ENCODE measurements at places on chromosomes 3 and 15.

DNA sequence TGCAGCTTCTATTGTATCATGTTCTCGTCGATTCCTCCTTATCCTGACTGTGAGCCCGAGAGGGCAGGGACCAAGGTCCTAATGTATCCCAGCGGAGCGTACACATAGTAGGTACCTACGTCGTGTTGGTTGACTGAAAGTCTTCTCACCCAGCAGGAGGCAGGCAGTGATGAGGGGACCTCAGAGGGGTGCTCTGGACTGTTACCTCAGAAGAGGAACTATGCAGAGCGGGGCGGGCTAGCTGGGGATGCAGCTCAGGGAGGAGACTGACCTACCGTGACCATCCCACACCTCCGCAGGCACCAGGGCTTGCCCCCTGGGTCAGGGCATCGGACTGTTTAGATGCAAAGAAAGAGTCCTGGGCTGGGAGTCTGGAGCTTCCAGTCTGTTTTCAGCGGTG is 11.4 kb downstream of the CHAC1 start:
- DNase-seq: no peak

- no peak for DNase-seq
These were observed 54.8 kb upstream of the PIK3R4 start for GRCh38 chr3:130801473-130801872.

GRCh38 chr3:43180027-43180426 is 74.1 kb upstream of the POMGNT2 start:
- peak; percentile 65 for DNase-seq

DNA sequence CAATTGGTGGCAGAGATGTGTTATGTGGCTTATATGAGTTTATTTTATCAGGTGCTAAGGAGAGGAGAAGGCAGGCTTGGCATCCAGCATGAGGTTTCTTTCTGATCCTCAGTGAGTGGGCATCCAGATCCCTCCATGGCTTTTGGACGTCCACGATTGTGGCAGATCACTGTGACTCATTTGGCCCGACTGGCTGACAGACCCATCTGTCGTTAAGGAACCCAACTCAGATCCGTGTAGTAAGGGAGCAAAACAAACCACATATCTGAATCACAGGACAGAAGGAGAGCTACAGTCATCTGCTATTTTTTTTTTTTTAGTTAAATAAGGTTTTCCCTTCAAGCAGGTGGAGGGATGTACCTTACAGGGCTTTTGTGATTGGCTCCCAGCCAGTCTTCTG is 197.0 kb upstream of the KCNH8 start:
- no peak for DNase-seq

DNA sequence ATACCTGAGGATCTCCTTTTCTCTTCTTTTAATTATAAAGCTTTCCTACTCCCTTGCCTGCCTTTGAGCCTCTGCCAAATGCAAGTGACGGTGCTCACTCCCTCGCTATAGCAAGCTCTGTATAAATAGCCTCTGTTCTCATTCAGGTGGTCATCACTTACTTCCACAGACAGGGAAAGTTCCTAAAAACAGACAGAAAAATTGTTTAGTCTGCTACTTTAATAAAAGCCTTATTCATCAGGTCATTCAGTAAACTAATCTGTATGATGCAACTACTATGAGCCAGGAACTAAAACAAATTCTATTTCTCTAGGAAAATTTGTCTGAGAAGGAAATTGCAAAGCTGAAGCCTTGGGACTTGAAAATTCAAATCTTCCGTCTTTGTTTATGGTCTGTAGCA is 10.2 kb upstream of the DLG1 start:
- no peak for DNase-seq

DNA sequence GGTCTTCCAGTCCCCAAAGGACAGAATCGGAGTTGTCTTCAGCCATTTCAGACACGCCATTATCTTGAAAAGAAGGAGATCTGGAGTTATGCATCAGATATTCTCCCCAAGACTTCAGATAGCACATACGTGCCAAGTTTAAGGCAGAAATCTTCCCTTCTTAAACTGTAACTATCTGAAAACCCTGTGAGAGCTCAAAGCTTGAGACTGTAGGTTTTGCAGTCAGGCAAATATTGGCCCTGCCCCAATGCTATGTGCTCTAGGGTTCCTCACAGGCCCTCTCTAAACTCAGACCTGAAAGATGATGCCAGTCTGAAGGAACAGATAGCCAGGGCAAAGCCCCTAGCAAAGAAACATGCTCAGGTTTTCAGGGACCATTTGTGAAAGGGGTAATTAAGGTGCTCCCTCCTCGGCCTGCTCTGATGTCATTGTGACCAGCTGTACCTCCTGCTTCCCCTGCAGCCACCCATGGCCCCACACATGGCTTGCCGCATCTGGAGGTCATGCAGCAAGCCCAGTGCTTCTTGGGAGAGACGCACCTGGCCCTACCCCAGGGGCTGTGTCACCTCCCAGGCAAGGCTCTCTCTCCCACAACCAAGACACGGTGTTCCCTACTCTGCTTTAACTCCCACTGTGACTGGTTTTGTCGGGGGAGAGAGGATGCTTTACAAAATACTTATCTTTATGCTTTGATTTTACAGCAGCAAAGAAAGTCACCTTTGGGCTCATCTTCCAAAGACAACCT is 53.4 kb upstream of the POMGNT2 start:
- no peak for DNase-seq

DNA sequence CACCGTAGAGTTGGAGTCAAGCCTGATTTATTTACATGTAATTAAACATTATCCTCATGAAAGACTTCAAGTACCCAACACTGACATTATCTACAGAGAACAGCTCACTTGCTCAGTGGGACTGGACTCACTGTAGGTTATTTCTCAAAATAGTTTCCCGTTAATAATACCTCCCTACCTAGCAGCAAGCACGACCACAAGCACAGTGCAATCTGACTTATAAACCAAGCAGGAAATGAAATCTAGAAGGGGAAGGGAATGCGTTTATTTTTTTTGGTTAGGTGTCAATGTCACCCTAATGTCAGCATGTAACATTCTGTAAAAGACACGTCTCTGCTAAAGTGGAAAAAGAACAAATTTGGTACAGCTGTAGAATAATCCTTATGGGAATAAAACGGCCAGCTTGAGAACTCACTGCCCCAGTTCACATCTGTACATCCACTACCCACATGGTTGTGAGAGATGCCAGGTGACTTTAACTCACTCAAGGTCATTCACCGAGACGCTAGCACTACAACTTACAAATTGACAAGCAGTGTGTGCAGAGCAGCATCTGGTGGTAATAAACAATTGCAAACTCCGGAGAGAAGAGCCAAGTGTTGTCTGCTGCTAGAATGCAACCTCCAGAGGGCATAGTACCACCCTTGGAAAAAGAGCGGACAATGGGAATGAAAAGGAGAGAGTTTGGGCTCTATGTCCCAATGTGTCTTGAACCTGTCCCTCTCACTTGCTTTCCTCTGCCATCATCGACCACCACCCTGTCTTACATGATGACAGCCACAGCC is 242.5 kb downstream of the CADPS start:
- no peak for DNase-seq

GRCh38 chr15:74317820-74318375 is 49.5 kb downstream of the CYP11A1 start:
- no peak for DNase-seq

DNA sequence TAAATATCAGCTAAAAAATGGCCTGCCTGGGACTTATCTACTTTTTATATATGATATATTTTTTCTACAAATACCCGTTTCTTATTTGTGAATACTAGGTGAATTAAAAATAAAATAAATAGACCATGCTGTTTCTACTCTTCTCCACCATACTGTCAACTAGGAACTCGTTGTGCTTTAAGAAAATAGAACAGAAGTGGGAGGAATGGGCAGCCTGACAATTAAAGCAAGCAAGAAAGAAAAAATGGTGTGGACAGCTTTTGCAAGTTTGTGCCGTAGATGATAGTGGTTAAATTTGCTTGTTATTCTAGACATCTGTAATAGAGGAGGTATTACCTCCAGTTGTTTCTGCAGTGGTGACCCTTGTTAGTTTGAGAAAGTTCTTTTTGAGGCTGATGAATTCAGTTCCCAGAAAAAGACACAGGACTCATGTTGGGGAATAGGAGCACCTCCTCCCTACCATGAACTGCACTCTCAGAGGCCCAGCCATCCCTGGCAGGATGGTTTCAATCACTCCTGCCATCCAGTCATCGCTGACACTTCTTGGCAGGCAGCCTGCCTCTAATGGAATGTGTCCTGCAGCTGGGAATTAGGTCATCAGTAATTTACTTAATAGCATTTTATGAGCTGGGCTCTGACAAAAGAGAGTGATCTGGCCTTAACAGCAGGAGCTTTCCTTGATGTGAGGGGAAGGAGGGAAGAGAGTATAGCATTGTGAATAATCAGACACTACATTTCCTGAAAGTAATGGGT is 105.0 kb upstream of the GAP43 start:
- no peak for DNase-seq

- peak; percentile 6 for DNase-seq
These were observed 747 bp downstream of the NSUN3 start for GRCh38 chr3:94063496-94064119.

DNA sequence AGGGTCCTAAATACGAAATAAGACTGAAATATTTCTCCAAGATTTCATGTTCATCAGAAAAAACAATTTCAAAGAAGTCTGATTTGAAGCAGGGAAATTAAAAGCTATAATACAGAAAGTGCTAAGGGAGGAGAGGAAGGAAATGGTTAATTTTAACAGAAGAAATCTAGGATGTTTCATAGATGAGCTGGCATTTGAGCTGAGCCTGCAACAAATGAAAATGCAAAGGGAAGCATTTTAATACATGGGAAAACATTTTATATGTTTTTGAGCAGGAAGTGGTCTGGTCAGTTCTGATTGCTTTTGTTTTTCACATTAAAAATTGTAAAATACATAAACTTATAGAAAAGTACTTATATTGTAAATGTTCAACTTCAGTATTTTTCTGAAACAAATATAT is 17.2 kb upstream of the RAP2B start:
- DNase-seq: no peak

- DNase-seq: no peak
These were observed 104.3 kb downstream of the MEX3B start for GRCh38 chr15:81941479-81941878.

DNA sequence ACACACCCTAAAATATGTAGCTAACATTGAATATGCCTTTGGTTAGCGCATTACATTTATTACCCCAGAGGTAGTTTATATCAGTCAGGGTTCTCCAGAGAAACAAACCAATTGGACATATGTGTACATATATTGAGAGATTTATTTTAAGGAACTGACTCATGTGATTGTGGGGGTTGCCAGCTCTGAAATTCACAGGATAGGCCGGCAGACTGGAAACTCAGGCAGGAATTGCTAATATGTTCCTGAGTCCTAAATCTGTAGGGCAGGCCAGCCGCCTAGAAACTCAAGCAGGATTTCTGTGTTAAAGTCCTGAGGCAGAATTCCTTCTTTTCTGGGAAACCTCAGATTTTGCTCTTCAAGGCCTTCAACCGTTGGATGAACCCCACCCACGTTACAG is 189.7 kb downstream of the CDIN1 start:
- no peak for DNase-seq

- no peak for DNase-seq
These were observed 65.4 kb downstream of the KCNH8 start for GRCh38 chr3:19213603-19214220.

GRCh38 chr15:62485170-62485720 is 320.2 kb upstream of the C2CD4B start:
- DNase-seq: no peak

- DNase-seq: no peak
These were observed 1.1 kb downstream of the GORASP1 start for GRCh38 chr3:39106281-39106811.

DNA sequence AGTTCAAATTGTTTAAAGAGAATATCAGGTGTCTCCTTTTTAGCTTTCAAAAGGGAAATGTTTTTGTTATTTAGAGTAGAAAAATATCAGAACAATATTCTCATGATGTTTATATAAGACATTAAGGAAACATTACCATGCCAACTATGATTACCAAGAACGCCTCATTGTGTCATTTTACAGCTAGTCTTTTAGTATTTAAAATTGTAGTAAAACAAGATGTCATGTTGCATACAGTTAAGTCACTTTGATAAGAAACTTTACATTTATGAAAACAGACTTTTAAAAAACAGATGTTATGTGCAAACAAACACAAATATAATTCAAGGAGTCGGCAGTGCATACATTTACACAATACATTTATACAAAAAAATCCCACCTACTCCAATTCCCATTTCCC is 4.4 kb downstream of the PLSCR4 start:
- DNase-seq: no peak

- DNase-seq: no peak
These were observed 75.1 kb downstream of the VGLL4 start for GRCh38 chr3:11568503-11569155.

DNA sequence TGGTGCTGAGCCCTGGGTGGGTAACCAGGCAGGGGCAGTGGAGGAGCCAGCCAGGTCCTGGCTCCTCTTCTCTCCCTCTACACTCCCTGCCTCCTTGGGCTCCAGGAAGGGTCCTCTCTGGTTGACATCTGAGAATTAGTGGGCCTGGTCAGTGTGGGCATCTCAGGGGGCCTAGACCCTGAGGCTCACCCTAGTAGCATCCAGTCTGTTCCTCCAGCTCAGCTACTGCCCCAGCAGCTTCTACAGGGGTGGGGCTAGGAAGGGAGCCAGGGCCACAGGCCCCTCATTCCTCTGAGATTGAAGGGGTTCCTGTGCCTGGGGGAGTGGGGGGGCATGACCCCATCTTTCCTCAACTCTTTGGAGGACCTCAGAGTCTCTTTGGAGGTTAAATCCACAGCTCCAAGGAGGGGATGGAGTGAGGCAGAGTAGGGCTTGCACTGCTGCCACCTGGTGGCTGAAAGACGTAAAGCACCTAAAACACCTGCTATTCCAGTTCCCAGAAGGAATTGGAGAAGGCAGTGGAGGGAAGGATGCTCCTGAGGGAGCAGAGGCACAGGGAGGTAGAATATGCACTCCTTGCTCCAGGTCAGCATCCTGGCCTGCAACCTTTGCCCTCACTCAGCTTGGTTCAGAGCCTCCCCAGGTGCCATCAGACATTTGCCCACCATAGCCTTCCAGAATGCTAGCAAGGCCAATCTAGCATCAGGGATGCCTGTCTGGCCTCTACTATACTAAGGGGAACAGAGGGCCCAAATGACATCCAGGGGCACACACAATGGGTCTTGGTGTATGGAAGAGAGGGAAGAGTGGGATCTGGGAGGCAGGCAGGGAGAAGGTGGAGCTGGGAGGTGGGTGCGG is 25.1 kb downstream of the C3orf18 start:
- peak; percentile 65 for DNase-seq

- DNase-seq: no peak
These were observed 48.4 kb upstream of the TRAK1 start for GRCh38 chr3:42042747-42043098.

DNA sequence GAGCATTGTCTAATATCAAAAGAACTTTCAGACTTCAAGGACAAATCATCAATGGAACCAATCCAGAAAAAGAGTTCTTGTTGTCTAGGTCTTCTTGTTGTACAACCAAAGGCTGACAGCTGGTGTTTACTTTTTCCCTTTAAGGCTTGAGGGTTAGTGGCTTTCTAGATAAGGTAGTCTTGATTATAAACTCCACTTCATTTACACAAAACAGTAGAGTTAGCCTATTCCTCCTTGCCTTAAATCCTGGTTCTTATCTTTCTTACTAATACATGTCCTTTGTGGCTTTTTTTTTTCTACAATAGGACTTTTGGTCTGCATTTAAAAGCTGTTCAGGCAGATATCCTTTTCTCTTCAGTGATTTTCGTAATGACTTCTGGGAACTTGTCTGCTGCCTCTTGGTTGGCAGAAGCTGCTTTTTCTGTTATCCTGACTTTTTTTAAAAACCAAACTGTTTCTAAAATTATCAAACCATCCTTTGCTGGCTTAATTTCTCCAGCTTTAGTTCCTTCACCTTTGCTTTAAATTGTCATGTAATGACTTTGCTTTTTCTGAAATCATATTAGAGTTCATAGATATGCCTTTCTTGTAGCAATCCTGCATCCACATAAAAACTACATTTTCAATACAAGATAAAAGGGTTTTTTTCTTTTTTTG is 44.8 kb downstream of the STRIT1 start:
- no peak for DNase-seq

- no peak for DNase-seq
These were observed 14.6 kb upstream of the TMEM40 start for GRCh38 chr3:12773710-12774086.
